Muscle of arm (tissue), 14 donors: ENCODE measurements at places on chromosomes 2 and 18. TPM values are rescaled to one million over a fixed set of nuclear protein-coding genes. Genes with fewer than 3 reads are reported as not detected.

Gene ACMSD
- 0.92 TPM for polyA plus RNA-seq

GRCh38 chr2:16674154-16674553, 8.5 kb upstream of the CYRIA start:
- DNase-seq: no peak

GRCh38 chr2:85606116-85606455, 3.6 kb upstream of the TMEM150A start:
- no peak for DNase-seq

DNA sequence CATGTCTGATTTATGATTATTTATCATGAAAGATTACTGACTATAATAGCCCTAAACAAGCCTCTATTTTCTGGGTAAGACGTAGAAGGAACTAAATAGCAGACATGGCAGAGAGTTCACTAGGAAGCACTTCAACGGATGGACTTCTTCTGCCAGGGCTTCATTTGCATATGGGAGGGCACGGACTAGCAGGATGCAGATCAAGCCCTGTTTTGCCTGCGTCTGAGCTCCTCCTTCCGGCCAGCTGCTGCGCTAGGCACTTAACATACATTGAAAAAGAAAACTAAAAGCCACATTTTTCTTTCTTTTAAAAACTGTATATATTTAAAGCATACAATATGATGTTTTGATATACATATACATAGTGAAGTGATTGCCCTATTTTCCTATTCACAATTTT, 340.0 kb upstream of the MEX3C start:
- peak; percentile 7 for DNase-seq

- DNase-seq: no peak
Observed at GRCh38 chr2:234275515-234275914, 221.4 kb downstream of the ARL4C start.

DNA sequence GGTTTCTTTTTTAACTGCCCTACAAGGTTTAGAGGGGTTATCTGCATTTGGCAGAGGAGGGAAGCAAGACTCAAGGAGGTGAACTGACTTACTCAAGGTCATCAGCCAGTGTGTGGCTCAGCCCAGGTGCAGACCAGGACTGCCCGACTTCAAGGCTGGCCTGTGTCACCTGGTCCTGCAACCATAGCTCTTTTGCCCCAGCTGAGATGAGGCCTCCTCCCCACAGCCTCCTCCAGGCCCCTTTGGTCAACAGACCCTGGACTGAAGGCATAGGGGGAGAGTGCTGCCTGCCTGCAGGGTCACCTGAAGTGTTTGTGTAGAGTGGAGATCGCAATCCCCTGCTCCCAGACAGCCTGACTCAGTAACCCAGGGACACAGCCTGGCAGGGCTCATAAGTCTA, 168.5 kb upstream of the GLI2 start:
- DNase-seq: no peak

DNA sequence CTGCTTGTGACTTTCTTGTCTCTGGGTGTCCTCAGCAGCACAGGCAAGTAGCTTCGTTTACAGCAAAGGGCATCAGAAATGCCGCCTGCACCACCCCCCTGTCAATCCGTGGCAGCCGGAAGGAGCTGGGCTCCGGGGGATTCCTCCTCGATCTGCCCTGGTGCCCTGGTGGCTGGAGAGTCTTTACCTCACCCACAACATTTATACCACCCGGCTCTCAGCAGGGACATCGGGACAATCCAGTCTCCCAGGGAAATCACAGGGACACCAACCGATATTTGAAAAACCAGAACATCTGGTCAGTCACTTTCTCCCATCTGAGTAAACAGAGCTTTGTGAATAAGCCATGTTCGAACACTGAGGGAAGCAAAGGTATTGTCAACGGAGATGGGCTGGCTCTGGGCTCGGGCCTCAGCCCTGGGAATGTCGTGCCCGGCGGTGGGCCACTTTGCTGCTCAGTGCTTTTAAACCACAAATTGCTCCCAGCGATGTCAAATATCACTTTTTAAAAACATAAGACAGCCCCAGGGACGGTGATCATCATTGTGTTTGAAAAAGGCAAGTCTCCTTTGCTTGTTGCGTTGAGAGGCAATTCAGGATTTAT, 210.0 kb upstream of the SALL3 start:
- no peak for DNase-seq

Gene GAREM1
- polyA plus RNA-seq: 8.9 TPM

Gene LINC00305
- polyA plus RNA-seq: not detected

GRCh38 chr2:222361787-222362186, 62.6 kb upstream of the SGPP2 start:
- no peak for DNase-seq

- DNase-seq: no peak
Observed at GRCh38 chr2:38735999-38736320, 15.2 kb downstream of the SRSF7 start.

GRCh38 chr2:113716291-113716690, 40.2 kb downstream of the SLC35F5 start:
- no peak for DNase-seq

Gene ANKRD53
- 1.5 TPM for polyA plus RNA-seq

GRCh38 chr2:206383669-206384068, 59.7 kb upstream of the ADAM23 start:
- DNase-seq: no peak

DNA sequence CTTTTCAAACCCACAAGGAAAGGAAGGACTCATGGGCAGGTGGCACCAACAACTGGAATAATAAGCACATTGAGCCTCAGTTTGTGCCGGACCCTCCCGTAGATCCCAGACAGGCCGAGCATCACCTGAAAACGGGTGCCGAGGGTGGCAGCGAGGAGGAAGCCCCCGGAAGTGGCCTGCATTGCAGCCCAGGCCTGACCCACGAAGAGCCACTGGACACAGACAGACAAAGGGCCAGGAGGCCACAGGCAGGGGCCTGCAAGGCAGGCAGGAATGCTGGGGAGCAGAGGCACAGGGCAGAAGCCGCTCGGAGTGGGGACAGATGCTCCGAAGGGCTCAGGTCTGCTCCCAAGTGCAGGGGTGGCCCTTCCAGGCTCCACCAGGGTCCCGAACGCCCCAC, 31.7 kb downstream of the MTERF4 start:
- DNase-seq: no peak

Gene CCDC141
- polyA plus RNA-seq: not detected

DNA sequence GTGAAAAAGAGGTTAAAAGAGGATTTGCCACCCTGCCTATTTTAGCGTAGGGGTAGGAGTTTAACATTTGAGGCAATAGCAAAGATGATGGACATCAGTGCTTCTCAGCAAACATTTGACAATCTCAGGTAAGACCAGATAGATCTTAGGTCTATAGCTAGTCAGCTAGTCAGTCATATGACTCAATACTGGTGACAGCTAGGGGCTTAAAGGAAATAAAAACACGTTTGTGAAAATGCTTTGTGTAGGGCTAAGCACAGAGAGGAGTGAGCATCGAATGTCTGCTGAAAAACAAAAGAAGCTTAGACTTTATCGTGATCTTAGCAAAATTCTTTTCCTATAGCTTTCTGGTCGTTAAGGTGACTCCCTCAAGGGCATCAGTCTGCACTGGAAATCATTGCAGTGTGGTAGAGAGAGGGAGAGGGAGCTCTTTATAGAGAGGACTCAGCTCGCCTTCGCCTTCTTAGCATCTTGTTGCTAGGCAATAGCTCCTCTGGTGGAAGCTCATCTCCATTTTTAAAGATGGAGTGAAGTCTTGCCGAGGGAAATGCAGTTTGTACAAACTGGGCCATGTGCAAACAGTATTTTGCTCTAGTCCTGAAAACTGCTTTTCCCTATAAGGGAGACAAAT, 62.8 kb upstream of the SLC38A11 start:
- DNase-seq: no peak

DNA sequence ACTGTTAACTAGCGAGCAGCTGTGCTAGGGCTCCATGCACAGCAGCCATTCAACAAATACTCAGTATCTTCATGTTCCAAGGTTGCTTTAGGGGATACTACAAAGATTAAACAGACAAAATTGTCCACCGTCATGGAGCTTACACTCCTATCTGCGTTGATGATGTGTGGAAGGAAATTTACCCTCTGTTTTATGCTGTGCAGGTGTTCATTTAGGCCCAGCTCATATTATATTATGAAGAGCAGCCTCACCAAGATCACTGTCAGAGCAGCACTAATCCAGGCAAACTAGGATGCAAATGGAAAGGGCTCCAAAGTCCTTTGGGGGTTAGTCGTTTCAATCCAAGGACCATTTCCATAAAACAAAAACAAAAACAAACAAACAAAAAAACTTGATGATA, 13.4 kb upstream of the WIPF1 start:
- DNase-seq: no peak

Gene REG1B
- not detected for polyA plus RNA-seq

DNA sequence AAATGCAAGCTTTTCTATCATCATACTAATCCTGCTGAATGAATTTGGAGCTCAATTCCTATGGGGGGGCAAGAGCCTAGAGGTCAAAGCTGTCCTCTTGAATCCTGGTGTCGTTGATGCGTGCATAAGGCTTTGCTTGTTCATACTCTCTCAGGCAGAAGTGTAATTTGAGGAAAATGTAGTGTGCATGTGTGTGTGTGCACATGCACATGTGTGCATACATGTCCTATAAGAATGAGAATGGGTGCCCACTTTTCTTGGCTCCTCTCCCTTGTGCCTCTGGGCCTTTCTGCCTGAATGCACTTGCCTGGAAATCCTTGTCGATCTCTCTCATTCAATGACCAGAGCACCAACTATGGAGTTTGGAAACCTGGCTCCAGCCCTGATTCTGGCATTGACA, 28.5 kb upstream of the C18orf32 start:
- no peak for DNase-seq

GRCh38 chr2:55989405-55989804, 65.8 kb upstream of the EFEMP1 start:
- DNase-seq: no peak

DNA sequence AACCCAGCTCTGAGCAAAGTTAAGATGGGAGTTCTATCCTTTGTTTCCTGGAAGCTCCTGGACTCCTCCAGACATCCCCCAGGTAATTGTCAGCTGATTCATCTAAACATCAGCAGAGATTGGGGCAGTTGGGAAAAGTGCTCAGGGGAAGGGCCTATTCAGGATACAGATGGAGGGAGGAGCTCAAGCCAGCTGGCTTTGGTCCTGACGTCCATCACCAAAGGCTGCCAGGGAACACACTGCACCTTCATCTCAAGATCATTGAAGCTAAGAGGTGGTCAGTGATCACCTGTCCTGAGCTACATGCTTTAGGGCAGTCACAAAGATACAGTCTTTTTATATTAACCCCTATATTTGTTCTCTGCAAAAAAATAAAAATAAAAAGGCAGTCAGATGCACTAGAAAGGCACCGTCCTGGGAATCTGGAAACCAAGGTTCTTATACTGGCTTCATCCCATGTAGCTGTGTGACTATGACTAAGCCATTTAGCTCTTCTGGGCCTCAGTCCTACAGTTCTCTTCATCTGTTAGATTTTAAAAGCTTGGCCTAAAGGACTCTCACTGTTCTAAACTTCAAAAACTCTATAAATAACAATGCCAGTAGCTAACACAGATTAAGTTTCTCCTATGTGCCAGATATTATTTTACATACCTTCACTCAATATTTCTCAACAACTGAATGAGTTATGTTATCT, 446.5 kb downstream of the BCL11A start:
- no peak for DNase-seq

DNA sequence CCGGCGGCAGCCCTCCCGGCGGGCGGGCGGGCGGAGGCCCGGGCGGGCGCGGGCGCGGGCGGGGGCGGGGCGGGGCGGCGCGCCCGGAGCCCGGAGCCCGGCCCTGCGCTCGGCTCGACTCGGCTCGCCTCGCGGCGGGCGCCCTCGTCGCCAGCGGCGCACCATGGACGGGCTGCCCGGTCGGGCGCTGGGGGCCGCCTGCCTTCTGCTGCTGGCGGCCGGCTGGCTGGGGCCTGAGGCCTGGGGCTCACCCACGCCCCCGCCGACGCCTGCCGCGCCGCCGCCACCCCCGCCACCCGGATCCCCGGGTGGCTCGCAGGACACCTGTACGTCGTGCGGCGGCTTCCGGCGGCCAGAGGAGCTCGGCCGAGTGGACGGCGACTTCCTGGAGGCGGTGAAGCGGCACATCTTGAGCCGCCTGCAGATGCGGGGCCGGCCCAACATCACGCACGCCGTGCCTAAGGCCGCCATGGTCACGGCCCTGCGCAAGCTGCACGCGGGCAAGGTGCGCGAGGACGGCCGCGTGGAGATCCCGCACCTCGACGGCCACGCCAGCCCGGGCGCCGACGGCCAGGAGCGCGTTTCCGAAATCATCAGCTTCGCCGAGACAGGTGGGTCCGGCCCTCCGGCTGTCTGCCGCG, at the start of gene INHBB:
Gene INHBB, plus strand, starts transcription at position 111 of the 641 bp plus-strand sequence. Its CDS starts 53 bp downstream, at position 164.
- DNase-seq: no peak

Gene PELI1
- polyA plus RNA-seq: 41.9 TPM

Gene TUBA4B
- polyA plus RNA-seq: not detected

Gene GDF7
- 0.76 TPM for polyA plus RNA-seq

- DNase-seq: no peak
Observed at GRCh38 chr18:38494065-38494464, 928.5 kb upstream of the CELF4 start.

DNA sequence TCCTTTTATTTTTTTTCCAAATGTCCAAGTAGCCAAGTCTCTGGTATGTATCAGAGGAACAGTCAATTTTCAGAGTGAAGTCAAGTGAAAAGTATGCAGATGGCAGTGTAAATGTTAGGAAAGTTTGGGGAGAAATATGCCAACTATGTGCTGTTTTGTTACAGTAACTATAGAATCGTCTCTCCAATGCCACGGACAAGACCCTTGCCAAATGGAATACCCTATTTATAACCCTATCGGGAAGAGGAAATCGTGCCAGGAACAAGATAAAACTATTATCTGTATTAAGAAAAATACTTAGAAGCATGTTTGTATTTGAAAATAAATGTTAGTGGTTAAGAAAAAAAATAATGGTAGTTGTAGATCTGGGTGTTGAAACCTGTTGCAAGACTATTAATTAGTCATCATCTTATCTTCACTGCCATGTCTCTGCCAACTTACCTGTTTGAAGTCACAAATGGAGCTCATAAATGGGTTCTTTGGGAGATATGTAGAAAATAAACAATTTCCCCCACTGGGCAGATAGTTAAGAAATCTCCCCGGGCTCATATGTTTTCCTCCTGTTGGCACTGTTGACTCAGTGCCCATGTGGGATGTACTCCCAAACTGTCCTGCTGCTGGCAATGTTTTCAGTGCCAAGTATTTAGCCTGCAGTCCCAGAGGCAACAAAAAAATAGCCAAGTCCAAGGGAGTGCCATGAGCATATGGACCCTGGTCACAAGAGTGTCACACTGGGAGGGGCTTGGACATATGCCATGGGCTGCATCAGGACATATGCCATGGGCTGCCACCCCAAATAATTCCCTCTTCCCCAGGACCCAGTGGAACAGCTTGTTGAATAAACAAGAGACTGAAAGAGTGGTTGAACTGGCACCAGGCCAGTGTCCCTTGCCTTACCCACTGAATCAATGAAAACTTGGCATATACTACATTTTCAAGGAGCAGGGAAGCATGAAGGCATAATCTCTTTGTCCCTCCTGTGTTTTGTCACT, 366.9 kb downstream of the OSR1 start:
- no peak for DNase-seq

Gene TM4SF20
- polyA plus RNA-seq: 0.11 TPM

Gene SPDYA
- 0.50 TPM for polyA plus RNA-seq

GRCh38 chr2:238587776-238588660, 161.3 kb downstream of the ASB1 start:
- no peak for DNase-seq
